ENCODE measurements at places on chromosomes 7 and 10.

GRCh38 chr7:7895004-7895650 is 73.5 kb upstream of the GLCCI1 start:
- DNase-seq: no peak

DNA sequence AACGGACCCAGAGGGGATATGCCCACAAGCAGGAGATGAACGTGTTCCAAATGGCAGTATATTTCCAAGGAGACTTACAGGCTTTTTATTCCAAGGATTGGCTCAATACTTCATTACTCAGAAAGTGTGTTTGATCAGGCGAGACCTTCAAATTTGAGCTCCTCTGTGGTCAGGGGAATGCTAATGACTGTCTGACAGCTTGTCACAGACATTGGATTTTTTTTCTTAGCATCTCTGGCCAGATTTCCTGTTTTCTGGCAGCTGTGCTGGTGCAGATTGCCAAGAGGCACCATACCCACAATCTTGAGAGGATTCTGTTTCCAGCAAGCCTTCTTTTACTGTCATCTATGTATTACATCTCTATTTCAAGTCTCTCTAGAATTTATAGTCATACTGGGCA is 93.8 kb downstream of the C1GALT1 start:
- DNase-seq: no peak

DNA sequence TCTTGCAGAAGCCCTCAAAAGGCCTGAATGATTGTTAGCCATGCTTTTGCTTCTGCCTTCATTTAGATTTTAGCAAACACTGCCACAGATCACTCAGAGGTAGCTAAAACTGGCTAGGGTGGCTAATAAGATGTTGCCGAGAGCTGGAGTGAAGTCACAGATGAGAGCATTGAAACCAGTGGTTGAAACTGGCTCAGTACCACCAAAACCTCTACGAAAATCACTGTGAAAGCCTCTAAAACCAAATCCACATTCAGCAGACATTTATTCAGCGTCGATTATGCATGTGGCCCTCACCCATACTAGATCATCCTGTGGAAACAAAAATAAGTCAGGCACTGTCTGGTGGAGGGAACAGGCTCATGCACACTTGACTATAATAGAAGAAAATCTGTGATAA is 50.8 kb downstream of the PIK3CG start:
- DNase-seq: peak; percentile 51

GRCh38 chr10:117545141-117546019 is 2.8 kb downstream of the EMX2 start:
- DNase-seq: no peak

- no peak for DNase-seq
Measured at GRCh38 chr10:118101501-118101900, 54.8 kb upstream of the RAB11FIP2 start.

DNA sequence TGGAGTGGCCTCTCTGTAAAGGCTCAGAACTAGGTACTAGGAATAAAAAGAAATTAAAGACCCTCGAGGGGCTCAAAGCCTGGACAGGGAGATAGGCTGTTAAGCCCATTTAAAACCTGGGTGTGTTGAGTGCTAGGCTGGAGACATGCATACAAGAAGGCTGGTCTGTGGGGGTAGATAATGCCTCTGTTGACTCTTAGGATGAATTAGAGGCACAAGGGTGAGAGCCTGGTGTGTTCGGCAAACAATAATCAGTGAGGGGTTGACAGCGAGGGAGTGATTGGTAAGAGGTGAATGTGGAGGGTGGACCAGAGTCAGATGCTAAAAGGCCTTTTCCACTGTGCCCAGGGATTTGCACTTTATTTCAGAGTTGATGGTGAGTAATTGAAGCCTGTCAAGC is 12.7 kb downstream of the GSTO2 start:
- no peak for DNase-seq

GRCh38 chr7:10655031-10655430 is 318.6 kb upstream of the PHF14 start:
- no peak for DNase-seq

DNA sequence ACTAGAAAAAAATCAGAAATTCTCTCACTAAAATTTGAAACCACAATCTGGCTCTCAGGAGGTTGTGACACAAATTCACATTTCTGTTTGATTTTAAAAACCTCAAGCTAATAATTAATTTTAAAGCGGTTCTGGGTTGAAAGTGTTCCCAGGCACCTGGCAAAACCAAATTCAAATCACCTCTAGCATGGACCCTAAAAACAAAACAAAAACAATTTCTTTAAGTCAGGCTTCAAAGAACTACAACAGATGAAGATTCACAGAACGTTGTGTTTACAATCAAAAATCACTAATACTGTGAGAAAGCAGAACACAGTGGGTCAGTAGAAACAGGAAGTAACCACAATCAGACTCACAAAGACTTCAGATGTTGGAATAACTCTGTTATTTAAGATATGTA is 7.2 kb upstream of the RELN start:
- no peak for DNase-seq

DNA sequence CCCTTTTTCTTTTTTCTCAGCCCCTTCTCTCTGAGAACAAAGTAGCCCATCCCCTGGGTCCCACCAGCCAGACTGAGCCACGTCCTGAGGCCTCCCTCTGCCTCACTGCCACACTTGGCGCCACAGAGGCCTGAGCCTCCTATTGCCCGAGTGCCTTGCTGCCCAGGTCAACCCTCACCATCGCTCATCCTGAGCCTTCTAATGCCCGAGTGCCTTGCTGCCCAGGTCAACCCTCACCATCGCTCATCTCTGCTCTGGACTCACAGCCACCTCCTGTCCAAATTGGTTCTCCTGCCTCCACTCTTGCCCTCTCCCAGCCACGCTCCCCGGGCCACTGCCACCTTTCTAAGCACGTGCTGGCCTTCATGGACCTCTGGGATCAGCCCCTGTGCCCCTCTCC is 53.2 kb upstream of the SMNDC1 start:
- no peak for DNase-seq

GRCh38 chr7:1611708-1612241 is 41.9 kb upstream of the PSMG3 start:
- no peak for DNase-seq

GRCh38 chr10:28367413-28367812 is 64.5 kb upstream of the MPP7 start:
- no peak for DNase-seq

- DNase-seq: no peak
Measured at GRCh38 chr10:10361301-10361885, 656.3 kb upstream of the CELF2 start.

DNA sequence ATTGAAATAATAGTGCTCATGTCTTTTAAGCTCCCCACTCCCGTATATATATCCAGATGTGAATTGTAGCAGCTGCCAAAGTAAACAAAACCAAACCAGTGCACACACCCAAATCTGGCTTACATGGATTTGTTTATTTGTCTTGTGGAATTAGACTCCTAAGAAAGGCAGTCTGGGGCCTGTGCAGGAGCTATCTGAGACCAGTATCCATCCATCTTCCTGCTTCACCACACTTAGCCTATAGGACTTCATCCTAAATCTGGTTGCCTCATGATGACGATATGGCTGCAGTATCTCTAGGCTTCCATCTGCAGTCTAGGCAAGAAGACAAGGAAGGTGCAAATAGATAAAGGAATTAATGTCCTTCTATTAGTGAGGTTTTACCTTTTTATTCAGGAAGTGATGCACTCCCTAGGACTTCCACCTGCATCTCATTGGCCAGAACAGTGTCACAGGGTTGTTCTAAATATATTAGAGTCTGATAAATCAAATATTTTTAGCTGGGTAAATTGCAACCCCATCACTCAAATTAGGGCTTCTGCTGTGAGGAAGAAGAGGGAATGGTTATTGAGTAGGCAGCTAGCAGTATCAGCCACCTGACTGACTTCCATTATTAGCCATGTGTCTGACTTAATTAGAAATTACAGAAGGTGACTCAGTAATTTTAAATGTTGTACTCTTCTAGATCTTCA is 6.0 kb downstream of the WIPF3 start:
- DNase-seq: no peak

DNA sequence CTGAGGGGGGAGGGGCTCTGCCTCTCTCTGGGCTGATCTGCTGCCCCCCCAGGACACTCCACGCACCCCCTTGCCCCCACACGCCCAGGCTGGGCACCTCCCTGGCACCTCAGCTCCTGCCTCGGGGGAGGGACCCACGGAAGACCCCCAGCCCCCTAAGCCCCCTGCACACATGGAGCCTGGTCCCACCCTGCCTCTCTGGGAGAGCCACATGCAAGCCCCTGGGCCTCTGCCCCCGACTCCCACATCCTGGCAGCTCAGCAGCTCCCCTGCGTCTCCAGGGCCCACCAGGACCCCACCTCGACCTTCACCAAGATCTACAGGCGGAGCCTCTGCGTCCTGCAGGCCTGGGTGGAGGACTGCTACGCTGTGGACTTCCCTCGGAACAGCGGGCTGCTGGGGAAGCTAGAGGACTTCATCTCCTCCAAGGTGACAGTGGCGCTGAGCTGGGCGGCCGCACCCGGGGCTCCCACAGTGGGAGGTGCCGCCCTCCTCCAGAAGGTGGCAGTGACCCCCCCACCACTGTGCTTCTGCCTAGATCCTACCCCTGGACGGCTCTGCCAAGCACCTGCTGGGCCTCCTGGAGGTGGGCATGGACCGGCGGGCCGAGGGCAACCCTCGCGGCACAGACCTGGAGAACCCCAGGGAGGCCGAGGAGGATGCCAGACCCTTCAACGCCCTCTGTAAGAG is 18.7 kb upstream of the UTF1 start:
- no peak for DNase-seq

DNA sequence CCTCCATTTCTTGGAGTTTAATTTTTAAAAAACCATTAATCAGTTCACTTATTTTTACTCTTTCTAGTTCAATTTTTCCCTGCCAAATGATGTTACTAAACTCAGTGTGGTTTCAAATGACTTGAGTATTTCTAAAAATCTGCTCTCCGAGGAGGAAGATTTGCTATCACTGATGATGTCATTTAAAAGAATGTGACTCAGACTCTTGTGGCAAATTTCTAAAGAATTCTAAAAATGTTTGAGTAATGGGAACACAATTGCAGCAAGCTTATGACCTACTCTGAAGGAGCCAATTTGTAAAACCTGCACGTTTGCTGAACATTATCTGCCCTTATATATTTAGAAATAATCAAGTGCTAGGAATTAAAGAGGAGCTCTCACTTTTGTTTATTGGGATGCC is 88.6 kb downstream of the SPAG6 start:
- DNase-seq: no peak

GRCh38 chr10:48213047-48213446 is 61.4 kb downstream of the FRMPD2 start:
- DNase-seq: no peak

- no peak for DNase-seq
Measured at GRCh38 chr10:22477334-22478287, 132.3 kb downstream of the SPAG6 start.

GRCh38 chr10:132265890-132266496 is 41.8 kb downstream of the STK32C start:
- no peak for DNase-seq

GRCh38 chr10:129769381-129770116 is 194.5 kb downstream of the EBF3 start:
- DNase-seq: no peak

DNA sequence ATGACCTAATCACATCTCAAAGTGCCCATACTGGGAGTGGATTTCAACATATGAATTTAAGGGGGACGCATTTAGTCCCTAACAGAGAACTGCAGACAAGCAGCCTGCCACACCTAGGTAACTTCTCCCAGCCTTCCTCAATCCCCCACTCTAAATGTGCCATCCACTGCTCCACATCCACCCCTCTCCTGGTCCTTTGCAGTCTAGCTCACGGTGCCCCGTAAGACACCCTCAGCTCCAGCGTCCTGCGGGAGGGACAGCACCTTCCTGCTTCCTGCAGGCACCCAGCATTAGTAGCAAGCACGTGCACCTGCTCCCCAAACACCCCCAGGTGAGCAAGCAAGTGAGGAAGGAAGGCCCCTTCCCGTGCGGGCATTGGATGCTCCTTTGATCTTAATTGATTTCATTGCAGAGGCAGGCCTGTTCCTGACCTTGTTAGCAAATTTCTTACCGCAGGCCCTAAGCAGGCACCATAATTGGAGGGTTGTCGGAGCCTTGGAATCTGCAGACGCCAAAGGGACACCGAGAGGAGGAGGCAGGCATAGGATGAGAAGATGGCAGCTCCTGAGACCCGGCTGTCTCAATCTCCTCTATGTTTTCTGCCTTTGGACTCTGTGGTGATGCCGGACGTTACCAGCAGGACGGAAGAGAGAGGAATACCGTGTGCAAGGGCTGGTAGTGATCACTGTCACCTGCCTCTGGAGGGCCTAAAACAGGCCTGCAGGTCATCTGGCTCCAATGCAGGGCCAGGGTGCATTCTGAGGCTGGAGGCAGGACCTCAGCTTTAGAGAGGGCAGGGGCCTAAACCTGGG is 75.8 kb upstream of the CHST15 start:
- no peak for DNase-seq

- no peak for DNase-seq
Measured at GRCh38 chr7:27641581-27642230, 21.0 kb downstream of the HIBADH start.

GRCh38 chr10:61487506-61487905 is 34.3 kb upstream of the TMEM26 start:
- DNase-seq: no peak

DNA sequence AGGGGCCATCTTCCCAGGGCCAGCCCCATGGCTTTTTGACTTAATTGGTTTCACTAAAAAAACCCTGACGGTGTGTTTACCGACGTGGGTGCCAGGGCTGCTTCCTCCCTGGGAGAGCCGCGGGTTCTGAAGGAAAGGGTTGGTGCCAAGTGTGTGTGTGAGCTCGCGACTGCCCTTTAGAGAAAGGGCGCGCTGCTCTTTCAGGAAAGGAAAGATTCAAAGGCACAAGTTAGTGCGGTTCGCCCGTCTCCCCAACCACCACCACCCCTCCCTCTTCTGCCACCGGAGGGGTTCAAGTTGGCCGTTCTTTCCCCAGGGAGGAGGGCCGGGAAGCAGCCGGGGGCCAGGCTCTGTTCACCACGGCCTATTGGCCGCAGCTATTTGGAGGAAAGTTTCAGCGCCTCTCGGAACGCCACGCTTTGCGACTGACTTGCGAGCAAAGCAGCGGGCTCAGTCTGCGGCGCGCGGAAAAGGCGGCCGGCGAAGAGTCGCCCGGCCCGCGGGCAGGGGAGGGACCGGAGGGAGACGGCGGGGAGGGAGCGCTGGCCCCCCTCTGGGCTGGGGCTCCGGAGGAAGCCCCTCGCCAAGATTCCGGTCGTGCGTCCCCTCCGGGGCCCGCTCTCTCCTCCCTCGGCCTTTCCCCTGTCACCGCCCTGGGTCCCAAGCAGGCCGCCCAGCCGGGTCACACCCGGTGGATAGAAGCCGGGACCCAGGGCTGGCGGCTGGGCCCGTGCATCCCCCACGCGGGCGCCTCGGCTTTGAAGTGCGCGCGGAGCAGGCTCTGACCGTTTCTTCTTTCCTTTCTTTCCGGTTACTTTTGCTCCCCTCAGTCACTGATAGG is 165.9 kb upstream of the PPP1R3A start:
- no peak for DNase-seq

Measured in GM12878 (cell line).